ENCODE measurements at places on chromosomes 1 and 21.

DNA sequence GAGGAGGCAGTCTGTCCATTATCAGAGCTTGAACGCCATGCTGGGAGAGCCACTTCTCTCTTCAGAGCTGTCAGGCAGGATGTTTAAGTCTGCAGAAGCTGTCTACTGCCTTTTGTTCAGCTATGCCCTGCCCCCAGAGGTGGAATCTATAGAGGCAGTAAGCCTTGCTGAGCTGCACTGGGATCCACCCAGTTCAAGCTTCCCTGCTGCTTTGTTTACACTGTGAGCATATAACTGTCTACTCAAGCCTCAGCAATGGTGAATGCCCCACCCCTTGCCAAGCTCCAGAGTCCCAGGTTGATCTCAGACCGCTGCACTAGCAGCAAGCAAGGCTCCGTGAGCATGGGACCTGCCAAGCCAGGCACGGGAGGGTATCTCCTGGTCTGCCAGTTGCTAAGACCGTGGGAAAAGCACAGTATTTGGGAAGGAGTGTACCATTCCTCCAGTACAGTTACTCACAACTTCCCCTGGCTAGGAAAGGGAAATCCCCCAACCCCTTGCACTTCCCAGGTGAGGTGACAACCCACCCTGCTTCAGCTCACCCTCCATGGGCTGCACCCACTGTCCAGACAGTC is 32.5 kb downstream of the RGS13 start:
- no peak for DNase-seq

GRCh38 chr1:165697491-165697880 is 876 bp downstream of the ALDH9A1 start:
- DNase-seq = no peak

GRCh38 chr1:67792741-67793458 is 40.4 kb downstream of the GNG12 start:
- no peak for DNase-seq

- peak; percentile 88 for DNase-seq
These were observed 7.0 kb downstream of the LRRC71 start for GRCh38 chr1:156927215-156928042.

DNA sequence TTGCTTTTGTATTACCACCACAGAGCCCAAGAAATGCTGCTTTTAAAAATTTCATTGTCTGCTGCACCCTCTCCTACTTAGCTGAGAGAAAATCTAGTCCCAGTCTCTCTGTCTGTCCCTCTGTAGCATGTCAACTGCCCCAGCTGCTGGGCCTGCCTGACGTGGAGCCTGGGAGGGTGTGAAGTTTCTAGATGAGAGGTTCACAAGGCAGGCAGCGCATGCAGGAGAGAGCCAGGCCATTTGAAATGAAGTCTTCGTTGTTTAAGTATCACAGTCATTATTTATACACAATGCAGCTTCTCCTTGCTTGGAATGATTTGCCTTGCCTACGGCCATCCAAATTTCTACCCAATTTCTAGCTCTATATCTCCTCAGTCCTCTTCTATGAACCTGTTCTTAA is 306.8 kb upstream of the PLXNA2 start:
- DNase-seq = no peak

GRCh38 chr1:169478094-169478672 is 7.6 kb downstream of the SLC19A2 start:
- no peak for DNase-seq

- DNase-seq = no peak
These were observed 1353.9 kb downstream of the NCAM2 start for GRCh38 chr21:22352088-22352487.

DNA sequence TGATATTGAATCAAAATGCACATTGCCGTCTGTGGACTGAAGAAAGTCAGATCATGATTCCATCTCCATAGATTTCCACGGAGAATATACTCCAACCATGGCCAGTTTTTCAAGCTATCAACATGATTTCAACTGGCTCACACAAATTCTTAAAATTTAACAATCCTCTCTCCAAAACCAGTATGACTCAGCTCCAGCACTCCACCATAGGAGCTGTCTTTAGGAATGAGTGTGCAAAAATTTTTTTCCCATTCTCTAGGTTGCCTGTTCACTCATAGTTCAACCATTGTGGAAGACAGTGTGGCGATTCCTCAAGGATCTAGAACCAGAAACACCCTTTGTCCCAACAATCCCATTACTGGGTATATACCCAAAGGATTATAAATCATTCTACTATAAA is 40.8 kb downstream of the RGL1 start:
- DNase-seq = no peak

DNA sequence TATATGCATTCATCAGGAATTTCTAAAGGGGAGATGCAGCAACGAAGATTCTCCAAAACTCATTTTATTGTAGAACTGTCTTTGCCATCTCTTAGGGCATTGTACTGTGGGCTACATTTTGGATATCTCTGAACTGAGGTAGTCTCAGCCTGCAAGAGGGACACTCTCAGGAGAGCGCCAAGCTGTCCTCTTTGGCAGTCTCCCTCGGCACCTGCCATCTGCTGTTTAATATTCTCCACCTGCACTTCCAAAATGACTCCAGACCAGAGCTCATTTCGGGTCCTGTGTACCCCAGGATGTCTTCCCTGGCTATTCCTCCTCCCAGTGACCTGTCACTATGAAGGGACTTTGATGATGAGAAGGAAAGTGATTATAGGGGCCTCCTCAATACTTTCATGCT is 356.3 kb upstream of the C1orf174 start:
- DNase-seq = no peak

GRCh38 chr1:107442551-107442950 is 301.7 kb downstream of the NTNG1 start:
- no peak for DNase-seq

DNA sequence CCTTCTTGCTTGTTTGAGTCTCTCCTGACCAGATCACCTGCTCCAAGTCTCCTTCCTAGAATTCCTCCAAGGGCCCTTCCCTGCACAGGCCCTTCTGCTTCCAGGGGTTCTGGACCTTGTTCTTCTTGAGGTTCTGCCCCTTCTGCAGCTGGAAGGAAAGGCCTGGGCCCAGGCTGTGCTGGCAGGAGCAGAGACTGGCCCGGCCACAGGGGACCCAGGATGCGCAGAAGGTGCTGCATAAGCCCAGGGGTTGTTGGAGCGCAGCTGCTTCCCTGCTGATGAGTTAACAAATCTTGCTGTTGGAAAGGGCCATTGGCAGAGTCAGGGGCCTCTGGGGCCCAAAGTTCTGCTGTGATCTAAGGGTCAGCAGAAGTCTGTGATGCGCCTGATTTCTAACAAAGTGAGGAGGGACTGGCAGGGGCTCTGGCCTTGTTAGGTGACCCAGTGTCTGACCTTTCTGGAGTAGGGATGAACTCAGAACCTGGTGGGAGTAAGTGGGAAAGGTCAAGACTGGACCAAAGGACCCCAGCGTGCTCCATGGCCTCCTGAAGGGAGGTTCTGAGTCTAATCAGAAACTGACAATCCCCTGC is 509.8 kb downstream of the PTPRU start:
- no peak for DNase-seq

DNA sequence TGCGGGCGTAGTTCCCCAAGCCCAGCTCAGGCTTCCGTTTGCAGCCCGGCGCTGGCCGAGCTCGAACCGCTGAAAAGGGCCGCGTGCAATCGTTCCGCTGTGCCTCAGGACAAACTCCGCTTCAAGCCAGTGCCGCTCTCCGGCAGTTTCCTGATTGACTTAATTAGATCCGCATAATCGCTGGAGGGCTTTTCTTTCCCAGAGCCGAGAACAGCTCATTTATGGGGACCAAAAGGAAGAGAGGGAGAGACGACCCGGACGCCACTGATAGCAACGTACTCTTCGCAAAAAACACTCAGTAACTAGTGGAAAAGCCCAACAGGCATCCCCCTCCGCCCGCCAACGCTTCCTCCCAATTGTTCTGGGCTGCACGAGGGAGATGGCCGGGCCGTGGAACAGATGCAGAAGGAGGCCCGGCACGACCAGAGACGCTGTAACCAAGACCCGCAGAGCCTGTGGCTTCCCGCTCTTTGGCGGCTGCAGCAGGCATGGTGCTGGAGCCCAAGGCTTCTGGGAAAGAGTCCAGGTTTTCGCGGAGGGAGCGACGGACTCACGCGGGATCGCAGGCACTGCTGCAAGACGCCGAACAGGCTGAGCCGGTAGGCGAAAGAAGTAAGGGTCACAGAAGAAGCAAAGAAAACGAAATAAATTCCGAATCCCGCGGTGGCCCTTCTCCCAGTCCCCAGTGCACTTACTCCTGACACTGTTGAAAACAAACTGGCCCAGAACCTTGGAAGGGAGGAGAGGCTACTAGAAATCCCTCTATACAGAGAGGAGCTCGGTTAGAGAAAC is 3.6 kb upstream of the FOXD2 start:
- DNase-seq = no peak

DNA sequence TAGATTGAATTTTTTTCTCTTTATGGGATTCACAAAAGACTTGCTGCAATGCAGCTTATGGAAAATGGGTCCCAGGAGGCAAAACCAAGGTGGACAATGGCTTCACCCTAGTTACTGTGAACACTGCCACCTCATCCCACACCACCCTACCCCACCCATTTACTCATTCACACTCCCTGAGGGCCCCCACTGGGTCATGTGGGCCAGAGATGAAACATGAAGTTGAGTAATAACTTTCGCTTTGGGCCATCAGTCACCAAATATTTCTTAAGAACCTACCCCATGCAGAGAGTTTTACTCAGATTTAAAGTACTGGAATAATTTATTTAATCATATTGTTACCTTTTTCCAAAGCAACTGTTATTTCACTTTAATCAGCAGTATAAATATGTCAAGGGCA is 191.8 kb downstream of the TPR start:
- DNase-seq = no peak

GRCh38 chr1:32393832-32394140 is 455 bp downstream of the BSDC1 start:
- DNase-seq = no peak

DNA sequence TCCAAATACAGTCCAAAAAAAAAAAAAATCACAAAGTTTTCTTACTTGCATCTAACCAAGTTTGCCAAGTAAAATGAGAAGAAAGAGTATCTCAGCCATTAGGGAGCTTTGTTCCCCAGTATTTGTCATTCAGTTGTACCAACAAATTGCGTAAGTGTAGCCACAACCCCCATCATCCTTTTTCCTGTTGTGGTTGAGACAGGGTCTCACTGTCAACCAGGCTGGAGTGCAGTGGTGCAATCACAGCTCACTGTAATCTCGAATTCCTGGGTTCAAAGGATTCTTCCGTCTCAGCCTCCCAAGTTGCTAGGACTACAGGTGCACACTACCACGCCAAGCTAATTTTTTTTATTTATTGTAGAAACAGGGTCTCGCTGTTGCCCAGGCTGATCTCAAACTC is 9.5 kb downstream of the STX6 start:
- no peak for DNase-seq

DNA sequence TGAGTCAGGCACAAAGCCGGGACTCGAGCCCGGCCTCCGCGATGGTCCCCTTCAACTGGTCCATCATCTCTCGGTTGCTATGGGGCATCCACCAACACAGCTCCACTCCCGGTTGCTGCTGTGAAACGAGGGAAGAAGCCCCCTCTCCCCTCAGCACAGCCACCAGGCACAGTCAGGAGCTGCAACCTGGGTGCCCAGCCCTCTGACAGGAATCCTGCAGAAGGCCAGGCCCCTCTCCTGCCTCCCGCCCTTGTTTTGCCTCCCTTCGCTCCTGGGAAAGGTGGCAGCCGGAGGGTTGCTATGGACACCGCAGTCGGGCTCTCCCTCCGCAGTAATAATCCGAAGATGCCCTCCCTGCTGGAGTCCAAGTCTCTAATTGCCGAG is 8.9 kb upstream of the KCNN3 start:
- no peak for DNase-seq

- no peak for DNase-seq
These were observed 41.6 kb upstream of the GRHL3 start for GRCh38 chr1:24277420-24278169.

DNA sequence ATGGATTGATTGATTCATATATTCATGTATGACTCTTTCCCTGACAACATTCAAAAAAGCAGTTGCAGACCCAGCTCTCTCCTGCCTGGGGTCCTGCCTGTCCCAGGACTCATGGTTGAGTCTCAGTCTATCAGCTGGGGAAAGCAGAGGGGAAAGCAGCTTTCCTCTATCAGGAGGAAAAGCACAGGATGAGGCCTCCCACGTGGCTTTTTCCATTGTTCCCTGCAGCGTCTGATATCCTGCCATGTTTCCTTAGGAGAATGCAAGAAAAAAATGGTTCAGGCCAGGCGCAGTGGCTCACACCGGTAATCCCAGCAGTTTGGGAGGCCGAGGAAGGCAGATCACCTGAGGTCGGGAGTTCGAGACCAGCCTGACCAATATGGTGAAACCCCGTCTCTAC is 133.0 kb upstream of the VAMP3 start:
- DNase-seq = no peak

GRCh38 chr1:239448911-239449310 is 62.5 kb downstream of the CHRM3 start:
- peak; percentile 70 for DNase-seq

GRCh38 chr1:51576085-51576444 is 40.8 kb upstream of the OSBPL9 start:
- no peak for DNase-seq

GRCh38 chr1:48793863-48794262 is 17.2 kb upstream of the BEND5 start:
- DNase-seq = no peak

DNA sequence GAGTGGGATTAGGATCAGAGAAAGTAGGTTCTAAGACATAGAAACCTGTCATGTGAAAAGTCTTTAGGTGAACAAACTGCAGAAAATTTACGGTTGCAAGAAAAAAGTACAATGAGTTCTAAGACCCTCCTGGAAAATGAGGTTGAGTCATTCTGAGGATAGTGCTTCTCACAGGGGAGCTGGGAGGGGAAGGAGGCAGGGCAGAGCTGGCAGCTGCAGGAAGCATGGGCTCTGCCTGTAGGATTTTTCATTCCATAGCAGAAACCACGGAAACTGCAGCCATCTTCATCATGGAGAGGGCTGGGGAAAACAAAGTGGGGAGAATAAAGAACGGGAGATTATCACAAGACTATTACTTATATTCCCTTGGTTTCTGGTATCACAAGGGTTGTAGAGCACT is 25.8 kb upstream of the THEM4 start:
- DNase-seq = no peak

DNA sequence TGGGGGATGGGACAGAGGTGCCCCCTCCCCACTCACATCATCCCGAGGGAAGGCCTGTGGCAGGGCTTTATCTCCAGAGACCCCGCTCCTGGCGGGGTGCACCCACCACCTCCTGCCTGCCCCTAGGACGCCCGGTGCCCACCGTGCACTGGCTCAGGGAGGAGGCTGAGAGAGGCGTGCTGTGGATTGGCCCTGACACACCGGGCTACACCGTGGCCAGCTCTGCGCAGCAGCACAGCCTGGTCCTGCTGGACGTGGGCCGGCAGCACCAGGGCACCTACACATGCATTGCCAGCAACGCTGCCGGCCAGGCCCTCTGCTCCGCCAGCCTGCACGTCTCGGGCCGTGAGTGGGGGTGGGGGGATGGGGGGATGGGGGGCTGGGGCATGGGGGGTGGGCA is 71.7 kb downstream of the TRIM11 start:
- DNase-seq = no peak

DNA sequence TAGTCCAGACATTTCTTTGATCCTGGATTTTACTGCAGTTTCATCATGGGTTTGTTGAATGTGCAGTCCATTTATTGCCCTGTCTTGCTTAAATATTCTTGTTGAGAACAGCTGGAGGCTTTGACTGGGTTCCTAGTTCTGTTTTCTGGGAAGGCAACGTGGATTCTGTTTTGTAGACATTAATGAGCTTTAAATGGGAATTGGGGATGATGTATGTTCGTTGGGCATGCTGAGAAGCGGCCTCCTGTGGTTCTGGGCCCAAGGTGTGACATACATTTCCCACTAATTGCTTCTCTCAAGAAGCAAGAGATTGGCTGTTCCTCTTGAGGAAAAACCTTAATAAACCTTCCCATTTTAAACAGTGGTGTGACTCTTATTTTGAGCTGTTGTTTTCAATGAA is 22.9 kb downstream of the INKA2 start:
- peak; percentile 51 for DNase-seq
